Retina (tissue), 1 donor: ENCODE measurements at places on chromosomes 12 and 14.

GRCh38 chr14:36518586-36519430 is 1.2 kb downstream of the NKX2-1 start:
- DNase-seq, result peak; percentile 71

- DNase-seq, result no peak
Observed at GRCh38 chr14:23610090-23610814, 25.9 kb upstream of the DHRS2 start.

DNA sequence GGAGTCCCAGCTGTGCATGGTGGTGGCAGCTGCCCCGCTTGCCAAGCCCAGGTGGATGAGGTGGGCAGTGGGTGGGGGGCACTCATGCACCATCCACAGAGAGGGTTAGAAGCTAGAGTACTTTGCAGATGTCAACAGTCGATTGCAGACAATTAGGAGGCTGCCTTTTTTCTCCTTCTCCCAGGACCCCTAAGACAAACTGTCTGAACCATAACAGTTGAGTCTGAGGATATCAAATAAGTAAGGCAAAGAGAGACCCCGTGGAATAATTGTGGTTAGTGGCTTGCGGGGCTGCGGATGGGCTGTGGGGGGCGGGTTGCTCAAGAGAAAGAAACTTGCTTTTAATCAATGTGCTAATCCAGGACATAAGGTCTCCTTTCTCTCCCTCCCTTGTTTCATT is 926.2 kb downstream of the VRK1 start:
- no peak for DNase-seq

GRCh38 chr12:45042599-45042998 is 8.3 kb downstream of the DBX2 start:
- DNase-seq, result no peak

DNA sequence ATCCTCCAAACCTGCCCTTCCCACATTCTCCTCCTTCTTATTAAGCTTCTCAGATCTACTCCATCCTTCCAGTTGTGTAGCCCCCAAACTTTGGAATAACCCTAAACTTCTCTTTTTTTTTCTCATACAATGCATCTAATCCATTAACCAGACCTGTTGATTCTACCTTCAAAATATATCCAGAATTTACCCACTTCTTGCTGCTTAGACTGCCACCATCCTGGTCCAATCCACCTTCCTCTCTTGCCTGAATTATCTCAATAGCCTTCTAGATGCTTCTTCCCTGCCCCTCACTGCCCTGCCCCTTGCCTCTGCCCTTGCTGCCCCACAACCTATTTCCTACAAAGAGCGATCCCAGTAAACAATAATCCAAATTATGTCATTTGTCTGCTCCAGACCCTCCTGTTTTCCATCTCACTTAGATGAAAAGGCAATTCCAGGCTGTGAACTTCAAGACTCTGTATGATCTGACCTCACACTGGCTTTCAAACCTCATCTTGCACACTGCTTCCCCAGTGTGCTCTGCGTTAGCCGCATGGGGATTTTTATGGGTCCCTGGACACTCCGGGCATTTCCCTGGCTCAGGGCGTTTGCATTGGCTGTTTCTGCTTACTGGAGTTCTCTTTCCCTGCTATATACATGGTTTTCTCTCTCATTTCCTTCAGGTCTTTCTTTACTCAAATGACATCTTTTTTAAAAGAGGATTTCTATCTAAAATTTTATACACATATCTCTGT is 42.6 kb upstream of the HIF1A start:
- DNase-seq, result peak; percentile 5

DNA sequence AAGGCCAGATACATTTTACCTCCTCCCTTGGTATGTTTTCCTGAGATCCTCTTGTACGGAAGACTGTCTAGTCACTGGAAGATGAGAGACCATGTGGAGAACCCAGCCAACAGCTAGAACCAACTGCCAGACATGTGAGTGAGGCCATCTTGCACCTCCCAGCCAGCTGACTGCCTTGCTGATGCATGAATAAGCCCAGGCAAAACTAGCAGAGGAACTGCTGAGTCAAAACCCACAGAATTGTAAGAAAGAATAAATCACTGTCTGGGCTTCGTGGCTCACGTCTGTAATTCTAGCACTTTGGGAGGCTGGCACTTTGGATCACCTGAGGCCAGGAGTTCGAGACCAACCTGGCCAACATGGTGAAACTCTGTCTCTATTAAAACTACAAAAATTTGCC is 160.0 kb downstream of the TPH2 start:
- DNase-seq, result no peak

GRCh38 chr12:118033902-118034301 is 17.4 kb downstream of the RFC5 start:
- DNase-seq, result no peak

GRCh38 chr12:98490501-98491453 is 24.6 kb upstream of the TMPO start:
- peak; percentile 99 for DNase-seq

DNA sequence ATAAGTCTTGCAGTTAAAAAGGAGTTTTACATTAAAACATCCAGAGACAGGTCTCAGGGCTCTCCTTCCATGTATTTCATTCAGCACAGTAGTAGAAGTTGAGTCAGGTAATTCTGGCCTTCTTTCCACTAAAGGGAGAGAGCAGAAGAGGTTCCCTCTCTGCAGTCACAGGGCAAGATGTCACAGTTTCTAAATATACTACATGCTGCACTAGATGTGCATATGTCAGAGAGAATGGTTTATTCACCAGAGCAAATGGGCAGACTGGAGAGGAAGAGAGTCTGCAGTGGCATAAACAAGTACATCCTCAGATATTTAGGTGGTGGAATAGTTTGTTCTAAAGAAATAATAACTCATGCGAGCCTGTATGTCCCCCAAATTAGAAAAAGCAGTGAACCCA is 132.0 kb downstream of the KICS2 start:
- DNase-seq, result no peak

- DNase-seq, result no peak
Observed at GRCh38 chr14:54555651-54556050, 11.3 kb upstream of the SAMD4A start.

DNA sequence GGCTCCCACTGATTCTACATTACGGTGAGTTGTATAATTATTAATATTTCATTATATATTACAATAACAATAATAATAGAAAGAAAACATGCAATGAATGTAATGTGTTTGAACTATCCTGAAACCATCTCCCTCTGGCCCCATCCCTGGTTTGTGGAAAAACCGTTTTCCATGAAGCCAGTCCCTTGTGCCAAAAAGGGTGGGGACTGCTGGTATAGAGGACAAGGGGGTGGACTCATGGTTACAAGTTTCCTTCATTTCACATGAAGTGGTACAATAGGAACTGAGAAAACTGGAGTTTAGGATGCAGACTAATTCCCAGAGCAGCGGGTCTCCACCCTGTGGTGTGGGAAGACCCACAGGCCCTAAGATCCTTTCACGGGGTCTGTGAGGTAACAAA is 3.0 kb upstream of the C1RL start:
- DNase-seq, result no peak

GRCh38 chr14:71947947-71948500 is 15.8 kb downstream of the RGS6 start:
- DNase-seq, result no peak

- DNase-seq, result no peak
Observed at GRCh38 chr12:102958830-102959176, 1.3 kb downstream of the ASCL1 start.

DNA sequence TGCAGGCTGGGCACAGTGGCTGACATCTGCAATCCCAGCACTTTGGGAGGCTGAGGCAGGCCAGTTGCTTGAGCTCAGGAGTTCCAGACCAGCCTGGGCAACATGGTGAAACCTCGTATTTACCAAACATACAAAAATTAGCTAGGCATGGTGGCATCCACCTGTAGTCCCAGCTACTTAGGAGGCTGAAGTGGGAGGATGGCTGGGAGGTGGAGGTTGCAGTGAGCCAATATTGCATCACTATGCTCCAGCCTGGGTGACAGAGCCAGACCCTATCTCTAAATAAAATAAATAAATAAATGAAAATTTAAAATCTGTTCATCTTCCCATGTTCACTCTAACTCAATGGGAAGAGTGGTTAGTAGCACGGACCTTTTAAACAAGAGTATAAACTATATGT is 71.2 kb downstream of the ELK3 start:
- no peak for DNase-seq

GRCh38 chr12:32497864-32498263 is 98.5 kb downstream of the FGD4 start:
- DNase-seq, result no peak

- DNase-seq, result peak; percentile 47
Observed at GRCh38 chr14:81385419-81385818, 14.7 kb downstream of the STON2 start.

GRCh38 chr14:64178814-64179213 is 115.4 kb downstream of the ESR2 start:
- no peak for DNase-seq

GRCh38 chr14:89507521-89507920 is 90.5 kb upstream of the FOXN3 start:
- peak; percentile 19 for DNase-seq

- no peak for DNase-seq
Observed at GRCh38 chr12:163406-163986, 50.5 kb downstream of the SLC6A12 start.

DNA sequence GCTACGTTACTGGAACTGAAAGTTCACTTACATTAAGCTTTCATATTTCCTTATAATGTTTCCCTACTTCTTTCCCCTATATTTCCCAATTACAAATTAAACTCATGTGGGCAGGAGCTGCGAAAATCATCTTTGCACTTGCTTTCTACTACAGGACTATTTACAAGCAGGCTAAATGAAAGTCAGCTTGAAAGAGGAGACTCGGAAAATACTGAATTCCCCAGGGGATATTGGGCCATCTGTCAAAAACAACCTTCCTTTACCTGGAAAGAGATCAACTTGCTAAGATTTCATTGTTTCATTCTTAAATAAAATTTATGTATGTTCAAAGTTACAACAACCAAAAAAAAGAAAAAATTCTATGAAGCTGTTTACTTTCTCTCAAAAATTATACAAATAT is 92.8 kb upstream of the BBS10 start:
- no peak for DNase-seq

DNA sequence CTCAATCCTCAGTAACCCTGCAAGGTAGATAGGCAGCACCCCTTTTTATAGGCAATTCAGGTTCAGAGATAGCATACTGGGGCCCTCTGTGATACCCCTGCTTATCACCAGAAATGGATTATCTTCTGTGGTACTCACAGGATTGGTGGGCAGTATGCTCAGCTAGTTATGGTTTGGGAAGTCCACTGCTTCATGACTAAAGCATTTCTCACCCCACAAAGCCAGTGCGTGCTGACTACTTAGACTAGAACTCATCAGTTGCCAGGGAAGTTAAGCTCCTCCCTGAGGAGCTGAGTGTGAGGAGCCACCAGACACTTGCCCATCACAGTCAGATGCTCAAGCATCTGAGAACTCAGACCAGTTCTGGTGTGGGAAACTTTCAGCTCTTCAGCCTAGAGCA is 76.3 kb downstream of the SCAF11 start:
- no peak for DNase-seq

DNA sequence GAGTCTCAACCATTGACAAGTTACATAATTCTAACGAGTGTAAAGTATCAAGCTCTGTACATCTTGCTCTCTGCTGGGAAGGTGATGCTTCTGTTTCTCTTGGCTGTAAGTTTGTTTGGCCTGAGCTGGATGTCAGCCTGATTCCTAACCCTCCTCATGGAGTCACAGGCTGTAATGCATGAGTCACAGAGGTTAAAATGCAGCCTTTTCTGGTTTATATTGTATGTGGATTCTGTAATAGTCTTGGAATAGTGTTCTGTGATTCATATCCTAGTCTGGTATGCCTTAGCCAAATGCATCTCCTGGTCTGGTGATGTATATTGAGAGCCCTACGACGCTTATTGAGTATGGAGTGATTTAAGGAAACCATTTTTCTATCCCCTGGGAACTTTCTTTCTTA is 104.5 kb upstream of the FRMD6 start:
- DNase-seq, result no peak

DNA sequence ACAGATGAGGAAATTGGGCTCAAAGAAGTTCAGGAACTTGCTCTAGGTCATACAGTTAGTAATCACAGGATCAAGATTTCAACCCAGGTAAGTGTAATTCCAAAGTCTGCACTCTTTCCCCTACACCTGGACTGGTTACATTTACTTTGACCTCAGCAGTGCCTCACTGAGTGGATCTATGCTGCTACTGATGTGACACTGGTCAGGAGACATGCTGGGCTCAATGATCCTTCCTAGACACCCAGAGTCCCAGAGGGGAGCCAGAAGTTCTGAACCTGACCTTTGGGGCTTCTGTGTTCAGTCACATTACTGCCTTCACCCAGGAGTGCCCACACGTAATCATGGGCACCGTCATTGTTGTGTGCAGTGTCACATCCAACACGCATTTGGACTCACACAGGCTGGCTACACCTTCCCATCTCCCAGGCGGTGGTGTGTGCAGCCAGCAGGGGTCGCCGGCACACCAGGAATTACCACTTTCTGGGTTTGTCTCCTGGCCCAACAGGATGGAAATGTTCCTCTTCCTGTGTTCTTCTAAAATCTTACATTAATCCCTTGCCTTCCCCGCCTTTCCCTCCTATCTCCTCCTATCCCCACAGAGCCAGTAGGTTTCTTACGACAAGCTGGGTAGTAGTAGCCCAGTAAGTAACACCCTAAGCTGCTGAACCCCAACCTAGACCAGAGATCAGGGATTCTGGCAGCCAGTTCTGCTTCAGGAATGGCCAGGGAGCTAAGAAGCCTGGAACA is 25.6 kb downstream of the CALCOCO1 start:
- DNase-seq, result peak; percentile 89

DNA sequence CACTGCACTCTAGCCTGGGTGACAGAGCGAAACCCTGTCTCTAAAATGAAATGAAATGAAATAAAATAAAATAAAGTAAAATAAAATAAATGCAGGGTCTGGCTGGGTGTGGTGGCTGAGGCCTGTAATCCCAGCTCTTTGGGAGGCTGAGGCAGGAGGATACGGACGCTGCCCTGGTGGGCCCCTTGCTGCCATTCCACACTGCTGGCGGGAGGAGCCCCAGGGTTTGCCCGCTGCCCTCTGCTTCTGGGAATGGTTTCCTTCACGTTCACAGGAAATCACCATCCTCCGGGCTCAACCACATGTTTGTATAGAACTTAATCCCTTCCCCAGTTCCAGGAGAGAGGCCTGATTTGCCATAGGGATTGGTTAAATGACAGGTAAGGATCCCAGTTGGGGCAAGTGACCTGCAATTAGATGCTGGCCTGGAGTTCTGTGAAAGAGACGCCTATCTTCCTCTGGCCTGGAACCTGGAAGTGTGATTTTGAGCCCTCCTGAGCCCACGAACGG is 29.3 kb downstream of the CALM1 start:
- DNase-seq, result no peak

- DNase-seq, result no peak
Observed at GRCh38 chr12:32302218-32303173, 96.9 kb upstream of the FGD4 start.

- no peak for DNase-seq
Observed at GRCh38 chr12:122996188-122996601, 15.7 kb downstream of the ARL6IP4 start.

DNA sequence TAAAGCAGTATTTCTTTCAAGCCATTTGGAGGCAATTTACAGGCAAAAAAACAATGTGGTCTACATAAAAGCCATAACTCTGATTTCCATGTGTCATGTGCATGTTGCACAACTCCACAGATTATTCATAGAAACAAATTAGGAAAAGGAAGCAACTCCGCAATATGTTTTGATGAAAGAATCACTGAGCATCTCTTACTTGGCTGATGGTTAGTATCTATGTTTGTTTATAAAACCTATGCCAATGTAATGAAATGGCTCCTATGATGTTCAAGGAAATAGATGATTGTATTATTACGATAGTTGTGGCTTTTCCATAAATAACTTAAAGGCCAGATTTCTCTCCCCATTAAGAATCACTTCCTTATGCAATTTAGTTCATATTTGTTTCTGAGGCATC is 373.7 kb downstream of the CCDC91 start:
- DNase-seq, result no peak
